ENCODE measurements at places on chromosomes 1 and 21.

DNA sequence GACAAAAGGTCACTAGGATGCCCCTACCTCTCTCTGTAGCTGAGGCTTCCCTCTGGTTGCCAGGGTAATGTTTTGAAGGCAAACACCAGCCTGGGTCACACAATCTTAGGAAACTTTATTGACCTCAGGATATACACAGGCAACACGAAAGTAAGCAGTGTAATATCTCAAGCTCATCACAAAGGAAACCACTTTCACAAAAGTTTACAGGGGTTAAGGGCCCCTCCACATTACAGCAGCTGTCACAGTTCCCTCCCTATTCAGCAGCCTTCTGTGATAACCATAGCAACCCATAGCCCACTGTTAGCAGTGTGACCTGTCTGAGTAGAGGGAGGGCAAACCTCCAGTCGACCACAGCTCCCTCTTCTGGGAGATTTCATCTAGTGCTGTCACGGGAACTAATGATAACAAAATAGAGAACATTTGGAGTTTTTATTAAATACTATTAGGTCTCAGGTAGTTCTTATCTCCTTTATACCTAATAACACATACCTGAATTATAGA, 149.8 kb downstream of the PTPRC start:
- peak; percentile 18 for DNase-seq

DNA sequence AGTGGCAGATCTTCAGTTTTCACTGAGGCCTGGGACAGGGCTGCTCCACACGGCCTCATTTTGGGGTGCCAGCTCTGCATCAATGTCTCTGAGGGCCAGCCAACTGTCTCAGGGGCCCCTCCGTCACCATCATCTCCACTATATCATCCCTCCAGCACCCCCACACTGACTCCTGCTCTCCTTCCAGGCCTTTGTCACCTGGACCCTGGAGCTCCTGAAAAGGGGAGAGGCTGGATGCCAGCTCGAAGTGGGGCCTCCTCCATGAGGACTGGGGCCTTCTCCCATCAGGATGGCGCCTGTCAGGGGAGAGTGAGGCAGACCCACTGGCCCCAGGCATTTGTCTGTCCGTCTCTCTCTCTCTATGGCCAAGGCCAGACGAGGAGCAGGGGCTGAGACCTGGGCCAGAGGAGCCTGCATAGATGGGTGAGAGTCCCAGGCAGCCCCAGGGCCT, 44.7 kb upstream of the LRP8 start:
- DNase-seq: no peak

DNA sequence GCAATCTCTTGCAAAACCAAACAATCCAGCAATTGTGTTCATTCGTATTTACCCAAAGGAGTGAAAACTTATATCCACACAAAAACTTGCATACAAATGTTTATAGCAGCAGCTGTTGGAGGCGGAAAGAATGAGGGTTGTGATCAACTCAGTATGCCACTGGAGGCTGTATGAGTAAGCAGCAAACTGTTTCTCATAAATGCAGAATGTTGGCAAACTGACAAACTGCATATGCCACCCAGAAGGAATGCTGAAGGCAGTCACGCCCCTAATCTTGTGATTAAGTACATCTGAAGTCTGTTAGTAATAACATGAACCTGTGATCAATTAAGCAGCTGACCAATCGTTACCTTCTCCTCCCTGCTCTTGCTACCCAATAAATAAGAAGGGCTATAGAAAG, 60.5 kb upstream of the CR2 start:
- DNase-seq: peak; percentile 96

DNA sequence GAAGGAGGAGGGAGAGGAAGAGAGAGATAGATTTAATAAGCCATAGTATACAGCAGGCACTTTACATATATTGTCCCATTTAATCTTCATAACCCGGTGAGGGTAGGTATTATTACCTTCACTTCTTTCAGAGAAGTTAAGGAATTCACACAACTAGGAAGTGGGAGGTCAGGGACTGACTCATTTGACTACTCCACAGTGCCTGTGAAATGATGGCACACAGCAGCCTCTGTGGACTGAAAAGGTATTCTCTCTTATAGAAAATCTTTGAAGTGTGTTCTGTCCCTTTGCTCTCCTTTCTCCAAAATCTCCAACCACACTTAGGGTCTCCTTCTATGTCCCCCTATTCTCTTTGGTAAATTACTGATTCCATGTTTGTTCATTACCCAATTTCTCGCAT, 23.9 kb downstream of the PALMD start:
- DNase-seq: no peak

DNA sequence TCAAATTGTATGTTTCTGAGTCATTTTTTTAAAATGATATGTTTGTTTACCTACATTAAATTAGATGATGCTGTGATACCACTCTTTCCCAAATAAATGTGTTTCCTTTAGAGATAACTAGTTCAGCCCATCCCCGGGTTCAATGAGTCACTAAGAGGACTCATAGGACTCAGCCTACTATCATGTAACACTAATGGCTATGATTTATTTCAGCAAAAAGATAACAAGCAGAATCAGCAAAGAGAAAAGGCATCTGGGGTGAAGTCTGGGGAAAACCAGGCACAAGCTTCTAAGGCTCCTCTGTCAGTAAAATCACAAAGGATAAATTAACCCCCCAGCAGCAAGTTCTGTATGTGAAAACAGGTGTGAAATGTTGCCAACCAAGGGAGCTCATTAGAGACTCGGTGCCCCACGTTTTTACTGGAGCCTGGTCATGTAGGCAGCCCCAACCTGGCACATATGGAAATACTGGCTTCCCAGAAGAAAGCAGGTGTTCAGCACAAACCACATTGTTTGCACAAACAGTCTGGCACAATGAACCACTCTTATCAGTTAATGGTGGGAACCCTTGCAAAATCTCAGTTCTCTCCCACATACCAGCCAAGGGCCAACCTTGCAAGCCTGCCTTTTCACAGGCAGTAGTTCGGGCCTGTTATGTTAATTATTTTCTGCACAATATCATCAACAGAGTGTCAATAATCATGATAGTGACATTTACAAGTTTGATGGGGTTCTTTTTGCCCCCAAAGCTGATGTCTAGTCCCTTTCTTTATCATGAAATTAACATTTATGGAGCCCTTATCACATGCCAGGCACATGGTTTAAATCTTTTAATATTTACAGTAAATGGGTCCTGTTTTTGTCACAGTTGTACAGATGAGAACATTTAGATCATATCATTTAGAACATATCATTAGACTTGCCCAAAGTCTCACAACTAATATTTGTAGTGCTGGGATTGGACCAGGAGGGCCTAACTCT, 23.1 kb upstream of the CNN3 start:
- DNase-seq: peak; percentile 93

GRCh38 chr1:156865258-156865657, 4.6 kb downstream of the NTRK1 start:
- no peak for DNase-seq

GRCh38 chr1:161986328-161986727, 37.3 kb downstream of the OLFML2B start:
- peak; percentile 48 for DNase-seq

DNA sequence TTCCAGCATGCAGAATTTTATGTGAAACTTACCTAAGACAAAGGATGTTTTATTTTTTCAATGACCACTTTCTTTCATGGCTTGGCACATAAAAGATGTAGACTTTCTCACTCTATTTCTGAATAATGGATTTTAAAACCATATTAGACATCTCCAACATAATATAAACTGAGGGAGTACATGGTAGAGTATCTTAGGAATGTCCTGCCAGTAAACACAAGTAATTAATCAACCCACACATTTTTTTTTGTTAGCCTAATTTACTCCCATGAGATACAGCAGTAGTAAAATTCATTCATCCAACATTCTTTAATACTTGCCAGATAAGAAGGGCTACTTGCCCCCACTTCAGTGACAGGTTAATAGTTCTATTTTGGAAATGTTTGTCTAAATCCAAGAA, 235.4 kb upstream of the ADAMTS5 start:
- peak; percentile 56 for DNase-seq

- peak; percentile 89 for DNase-seq
Observed at GRCh38 chr1:30911059-30911954, 2.7 kb upstream of the SDC3 start.

DNA sequence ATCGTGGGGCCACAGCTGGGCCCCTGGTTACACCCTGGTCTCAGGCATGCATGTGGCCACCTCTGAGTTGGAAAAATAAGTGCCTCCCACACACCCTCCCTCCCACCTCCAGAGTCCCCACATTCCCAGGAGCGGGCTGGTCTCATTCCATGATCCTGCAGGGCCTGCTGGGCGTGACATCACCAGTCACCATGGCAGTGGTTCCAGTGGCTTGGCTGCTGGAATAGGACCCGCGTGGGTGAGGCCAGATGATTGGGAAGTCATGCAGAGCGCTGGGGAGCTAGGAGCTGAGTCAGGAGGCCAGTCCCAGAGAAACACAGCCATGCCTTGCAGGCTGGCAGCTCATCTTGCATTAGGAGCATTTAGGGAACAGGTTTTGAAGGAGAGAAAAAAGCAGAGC, 125.4 kb upstream of the TMEM51 start:
- DNase-seq: peak; percentile 89

DNA sequence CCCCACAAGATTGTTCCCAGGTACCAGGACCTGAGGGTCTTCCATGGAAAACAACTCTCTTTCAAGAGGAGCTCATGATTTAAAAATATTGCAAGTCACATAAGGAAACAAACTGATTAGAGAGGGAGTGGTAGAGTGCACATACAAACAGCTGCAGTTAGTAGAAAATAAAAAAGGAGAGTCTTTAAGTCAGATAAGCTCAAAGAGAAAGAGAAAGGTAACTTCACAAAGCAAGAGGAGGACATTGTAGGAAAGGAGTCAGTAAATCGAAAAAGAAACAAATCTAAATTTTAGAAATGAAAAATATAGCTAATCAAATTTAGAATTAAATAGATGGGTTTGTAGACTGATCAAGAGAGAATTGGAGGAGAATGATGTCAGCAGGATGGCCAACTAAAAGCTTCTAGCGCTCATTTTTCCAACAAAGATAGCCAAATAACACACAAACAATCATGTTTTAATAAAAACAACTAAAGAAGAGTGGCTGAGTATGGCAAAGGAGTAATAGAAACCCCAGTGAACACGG, 86.1 kb upstream of the CD53 start:
- no peak for DNase-seq

GRCh38 chr1:10177876-10178275, 32.5 kb upstream of the KIF1B start:
- DNase-seq: no peak

Data from EH (cell line).